ENCODE measurements at places on chromosomes 3 and 15.

DNA sequence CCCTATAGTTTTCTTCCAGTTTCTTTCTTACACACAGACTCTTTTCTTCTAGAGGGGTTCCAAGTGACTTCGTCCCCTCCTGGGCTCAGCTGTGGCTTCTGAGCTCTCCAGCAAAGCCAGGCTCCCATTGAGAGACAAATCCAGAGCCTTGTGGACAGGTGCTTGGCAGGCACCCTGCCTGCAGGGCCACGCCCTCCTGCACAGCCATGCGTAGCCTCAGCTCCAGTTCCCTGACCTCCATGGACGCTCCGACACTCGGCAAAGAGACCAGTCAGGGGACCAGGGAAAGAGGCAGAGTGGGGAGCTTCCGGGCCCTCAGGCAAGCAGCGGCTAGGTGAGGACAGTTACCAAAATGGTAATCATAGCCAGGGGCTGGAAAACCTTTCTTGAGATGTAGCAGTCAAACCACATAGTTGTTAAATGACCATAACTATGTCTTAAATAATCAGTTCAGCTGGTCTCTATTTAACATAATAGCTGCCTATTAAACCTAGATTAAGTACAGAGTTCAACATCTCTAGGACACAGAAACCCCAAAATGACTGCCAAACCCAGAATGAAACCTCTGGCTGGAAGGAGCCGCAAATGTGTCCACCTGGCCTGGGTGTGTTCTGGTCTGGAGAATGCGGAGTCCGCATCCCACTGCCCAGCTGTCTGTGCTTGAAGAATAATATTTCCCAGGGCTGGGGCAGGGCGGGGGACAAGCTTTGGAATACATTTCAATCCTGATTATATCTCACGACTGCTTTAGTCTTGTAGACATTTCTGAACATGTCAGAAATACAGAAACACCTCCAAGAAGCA lies 69.3 kb upstream of the RGMA start:
- DNase-seq = no peak

DNA sequence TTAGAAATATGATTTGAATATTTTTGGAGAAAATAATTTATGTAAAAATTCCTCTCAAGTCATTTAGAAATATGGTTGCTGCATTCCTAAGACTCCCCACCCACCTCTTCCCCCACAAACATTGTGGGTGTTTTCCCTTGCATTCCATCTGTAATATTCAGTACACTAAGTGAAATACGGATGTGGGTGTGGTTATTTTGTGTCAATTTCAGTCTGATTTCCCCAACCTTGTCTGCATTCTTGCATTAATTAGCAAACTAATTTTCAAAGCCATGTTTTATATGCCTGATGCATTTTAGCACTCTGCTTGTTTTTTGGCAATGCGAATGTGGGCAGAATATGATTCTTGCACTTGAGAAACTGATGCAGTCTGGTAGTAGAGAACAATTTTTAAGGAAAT lies 408.3 kb upstream of the RGMA start:
- DNase-seq = no peak

DNA sequence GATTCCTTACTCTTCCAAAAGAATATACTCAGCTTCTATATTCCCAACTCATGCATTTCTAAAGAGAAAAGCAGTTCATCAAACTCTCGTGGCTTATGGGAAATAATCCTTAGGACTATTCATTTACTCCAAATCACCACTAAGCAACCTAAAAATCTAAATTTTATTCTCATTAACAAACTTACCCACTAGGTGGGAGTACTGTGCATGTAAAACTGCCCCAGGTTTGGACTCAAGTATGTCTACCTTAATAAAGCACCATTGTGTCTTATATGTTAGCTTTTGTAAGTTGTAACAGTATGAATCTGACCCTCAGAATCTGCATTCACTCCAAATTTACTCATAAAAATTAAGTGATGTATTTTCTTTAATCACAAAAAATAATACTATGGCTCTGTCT lies 25.3 kb downstream of the RAD18 start:
- no peak for DNase-seq

GRCh38 chr3:72800869-72801268 lies 47.4 kb downstream of the SHQ1 start:
- DNase-seq = no peak

GRCh38 chr3:38116471-38117162 lies 20.3 kb downstream of the ACAA1 start:
- no peak for DNase-seq

DNA sequence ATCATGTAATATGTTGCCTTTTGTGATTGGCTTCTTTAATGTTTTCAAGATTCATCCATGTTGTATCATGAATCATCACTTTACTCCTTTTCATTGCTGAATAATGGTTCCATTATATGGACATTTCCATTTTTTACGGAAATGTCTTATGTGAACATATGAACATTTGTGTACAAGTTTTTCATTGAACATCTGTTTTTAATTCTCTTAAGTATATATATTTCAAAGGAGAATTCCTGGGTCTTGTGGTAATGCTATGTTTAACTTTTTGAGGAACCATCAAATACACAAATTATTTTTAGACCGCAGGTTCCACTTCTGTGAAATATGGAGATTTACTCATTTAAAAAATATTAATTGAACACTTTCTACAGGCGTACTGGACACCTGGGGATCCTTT lies 85.7 kb downstream of the ARIH1 start:
- no peak for DNase-seq

- DNase-seq = no peak
These were observed 502.3 kb upstream of the ADAMTS9 start for GRCh38 chr3:65190111-65190510.

GRCh38 chr3:193237030-193237429 lies 4.0 kb upstream of the PLAAT1 start:
- no peak for DNase-seq

DNA sequence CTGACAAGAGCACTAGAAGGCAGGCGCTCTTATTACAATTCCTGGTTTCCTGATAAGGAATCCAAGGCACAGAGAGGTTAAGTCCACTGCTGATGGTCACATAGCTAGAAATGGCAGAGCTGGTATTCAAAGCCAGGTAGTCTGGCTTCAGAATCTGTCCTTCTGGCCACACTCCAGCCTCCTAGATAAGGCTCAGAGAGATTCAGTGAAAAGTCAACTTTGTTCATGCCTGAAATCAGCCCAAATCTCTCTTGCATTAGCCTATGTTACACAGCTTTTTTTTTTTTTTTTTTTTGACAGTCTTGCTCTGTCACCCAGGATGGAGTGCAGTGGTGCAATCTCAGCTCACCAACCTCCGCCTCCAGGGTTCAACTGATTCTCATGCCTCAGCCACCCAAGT lies 21.1 kb upstream of the CMTM8 start:
- DNase-seq = no peak

- DNase-seq = no peak
These were observed 33.3 kb downstream of the LEO1 start for GRCh38 chr15:51938286-51938685.

DNA sequence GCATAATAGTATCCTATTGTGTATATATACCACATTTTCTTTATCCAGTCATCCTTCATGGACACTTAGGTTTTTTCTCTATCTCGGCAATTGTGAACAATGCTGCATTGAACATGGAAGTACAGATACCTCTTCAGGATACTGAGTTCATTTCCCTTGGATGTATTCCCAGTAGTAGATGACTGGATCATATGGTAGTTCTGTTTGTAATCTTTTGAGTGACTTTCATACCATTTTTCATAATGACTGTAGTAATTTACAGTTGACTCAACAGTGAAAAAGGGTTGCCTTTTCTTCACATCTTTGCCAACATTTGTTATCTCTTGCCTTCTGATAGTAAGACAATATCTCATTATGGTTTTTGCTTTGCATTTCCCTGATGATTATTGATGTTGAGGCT lies 21.8 kb downstream of the MYH15 start:
- no peak for DNase-seq

GRCh38 chr3:127349501-127350171 lies 61.8 kb upstream of the PRR20G start:
- no peak for DNase-seq

DNA sequence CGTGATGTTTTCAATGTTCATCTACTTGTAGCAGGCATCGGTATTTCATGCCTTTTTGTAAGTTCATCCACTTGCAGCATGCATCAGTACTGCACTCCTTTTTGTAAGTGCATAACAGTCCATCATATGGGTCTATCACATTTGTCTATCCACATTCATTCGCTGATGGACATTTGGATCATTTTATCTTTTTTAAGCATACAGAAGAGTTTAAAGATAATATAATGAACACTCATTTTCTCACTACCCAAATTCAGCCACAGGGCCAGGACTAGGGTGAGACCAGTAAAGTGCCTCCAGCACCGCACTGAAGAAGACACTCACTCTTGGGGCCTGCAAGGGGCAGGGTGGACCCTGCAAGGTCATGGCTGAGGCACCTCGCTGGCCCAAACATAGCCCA lies 309.6 kb downstream of the UACA start:
- no peak for DNase-seq

DNA sequence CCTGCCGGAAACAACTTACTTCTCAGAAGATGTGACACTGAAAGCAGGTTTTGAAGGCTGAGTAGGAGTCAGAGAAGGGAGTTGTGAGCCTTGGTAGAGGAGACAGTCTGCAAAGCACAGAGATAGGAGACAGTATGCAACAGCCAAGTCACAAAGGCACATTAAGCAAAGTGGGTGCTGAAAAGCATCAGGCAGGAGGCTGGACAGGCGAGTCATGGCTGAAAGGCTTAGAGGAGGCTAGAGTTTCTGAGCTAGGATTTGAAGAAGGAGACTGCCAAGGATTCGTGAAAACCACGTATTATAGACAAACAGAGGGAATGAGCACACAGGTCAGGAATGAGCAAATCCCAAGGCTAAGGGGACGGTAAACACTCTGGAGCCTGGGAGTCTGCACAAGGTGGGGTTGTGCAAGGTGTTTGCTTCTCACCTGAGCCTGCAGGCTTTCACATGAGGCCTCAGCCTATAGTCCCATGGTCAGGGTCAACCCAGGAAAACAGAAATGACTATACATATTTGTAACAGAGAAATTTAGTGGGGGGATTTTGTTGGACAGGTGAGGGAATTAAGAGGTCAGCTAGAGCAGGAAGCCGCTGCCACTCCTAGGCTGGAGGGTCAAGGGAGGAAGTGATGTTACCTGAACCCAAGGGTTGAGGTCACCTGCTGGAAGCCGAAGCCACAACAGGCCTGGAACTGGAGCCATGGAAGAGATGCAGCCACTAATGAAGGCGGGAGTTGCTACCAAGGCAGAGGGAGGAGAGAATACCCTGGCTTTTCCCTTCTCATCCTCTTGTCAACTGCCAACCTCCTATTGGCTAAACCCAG lies 23.1 kb upstream of the TRIM71 start:
- DNase-seq = no peak

- no peak for DNase-seq
These were observed 61.8 kb downstream of the SLC7A14 start for GRCh38 chr3:170524073-170524472.

DNA sequence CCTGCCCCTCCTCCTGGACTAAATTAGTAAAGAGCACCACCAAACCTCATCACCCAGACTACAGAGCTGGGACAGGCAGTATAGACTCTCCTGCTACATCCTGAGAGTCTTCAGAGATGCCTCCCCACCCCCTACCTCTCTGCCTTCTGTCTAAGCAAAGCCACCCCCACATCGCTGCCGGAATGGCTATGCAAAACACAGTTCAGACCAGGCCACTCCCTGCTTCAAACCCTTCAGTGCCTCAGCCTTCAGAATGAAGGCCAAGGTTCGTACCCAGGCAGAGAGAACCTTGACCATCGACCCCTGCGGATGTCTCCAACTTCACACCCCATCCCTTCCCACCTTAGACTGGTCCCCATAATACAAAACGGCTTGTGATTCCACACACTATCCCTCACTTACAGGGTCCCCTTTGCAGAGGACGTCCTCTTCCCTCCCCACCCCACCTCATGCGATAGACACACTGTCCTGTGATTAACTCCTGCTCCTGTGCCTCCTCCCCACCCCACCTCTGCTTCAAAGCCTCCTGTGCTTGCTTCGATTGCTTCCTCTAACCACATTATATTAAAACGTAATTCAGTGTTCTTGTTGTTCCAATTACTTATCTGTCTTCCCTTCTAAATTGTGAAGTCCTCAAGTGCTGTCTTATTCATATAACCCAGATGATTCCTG lies 175.3 kb downstream of the UACA start:
- no peak for DNase-seq

- no peak for DNase-seq
These were observed 15.0 kb downstream of the PTH1R start for GRCh38 chr3:46892285-46893145.

DNA sequence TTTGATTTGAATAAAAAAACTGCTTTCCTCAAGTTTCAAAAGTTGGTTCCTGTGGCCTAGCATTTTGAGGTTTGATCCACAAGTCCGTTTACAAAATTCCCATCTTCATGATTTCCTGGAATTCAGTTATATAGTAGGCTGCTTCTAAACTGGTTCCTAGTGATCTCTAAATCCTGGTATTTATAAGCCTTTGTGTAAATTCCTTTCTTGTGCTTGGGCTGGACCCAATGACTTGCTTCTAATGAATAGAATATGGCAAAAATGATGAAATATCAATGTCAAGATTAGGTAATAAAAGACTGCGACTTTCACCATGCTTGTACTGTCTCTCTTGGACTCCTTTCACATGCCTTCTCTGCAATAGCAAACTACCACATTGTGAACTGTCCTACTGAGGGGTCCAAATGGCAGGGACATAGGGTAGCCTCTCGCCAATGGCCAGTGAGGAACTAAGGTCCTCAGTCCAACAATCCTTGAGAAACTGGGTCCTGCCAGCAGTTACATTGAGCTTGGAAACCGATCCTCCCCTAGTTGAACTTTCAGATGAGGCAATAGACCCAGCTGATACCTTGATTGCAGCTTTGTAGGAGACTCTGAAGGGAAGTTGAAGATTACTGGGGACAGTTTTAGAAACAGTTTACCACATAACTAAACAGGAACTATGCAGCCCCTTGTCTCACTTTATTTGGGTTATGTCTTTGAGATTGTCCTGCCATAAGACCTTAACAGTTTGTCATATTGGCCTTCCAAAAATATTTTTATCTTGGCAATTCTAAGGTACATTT lies 303.9 kb upstream of the TBC1D5 start:
- no peak for DNase-seq

- no peak for DNase-seq
These were observed 66.8 kb upstream of the PTX3 start for GRCh38 chr3:157369727-157370421.

GRCh38 chr3:61927332-61927731 lies 366.0 kb downstream of the PTPRG start:
- no peak for DNase-seq

GRCh38 chr3:2968475-2968874 lies 141.7 kb downstream of the IL5RA start:
- no peak for DNase-seq

GRCh38 chr3:149186219-149186618 lies 35.4 kb downstream of the CP start:
- DNase-seq = no peak

DNA sequence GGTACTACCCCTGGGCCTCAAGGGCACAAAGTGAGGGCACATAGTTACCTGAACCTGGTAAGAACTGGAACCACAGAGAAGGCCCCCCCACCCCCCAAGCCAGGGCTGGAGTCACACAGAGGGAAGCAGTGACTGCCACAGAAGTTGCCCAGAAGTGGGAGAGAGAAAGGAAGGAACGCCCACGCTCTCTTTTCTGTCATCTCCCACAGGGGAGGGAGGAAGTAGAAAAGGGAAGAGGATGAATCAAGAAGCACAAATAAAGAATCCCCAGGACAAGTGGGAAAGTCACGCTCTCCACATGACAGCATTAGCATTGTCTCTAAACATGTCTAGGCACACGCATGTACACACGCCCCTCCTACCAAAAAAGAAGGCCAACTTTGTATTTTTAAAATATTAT lies 114.7 kb upstream of the FRMD4B start:
- DNase-seq = no peak

- DNase-seq = no peak
These were observed 64.5 kb downstream of the NPTN start for GRCh38 chr15:73568564-73569280.
